Activated T-helper 1 cell treated with anti-CD3 and anti-CD28 coated beads, Interleukin-2, amount 50 U/mL, for 16 hours (primary cell): ENCODE measurements at places on chromosomes 7 and 10.

DNA sequence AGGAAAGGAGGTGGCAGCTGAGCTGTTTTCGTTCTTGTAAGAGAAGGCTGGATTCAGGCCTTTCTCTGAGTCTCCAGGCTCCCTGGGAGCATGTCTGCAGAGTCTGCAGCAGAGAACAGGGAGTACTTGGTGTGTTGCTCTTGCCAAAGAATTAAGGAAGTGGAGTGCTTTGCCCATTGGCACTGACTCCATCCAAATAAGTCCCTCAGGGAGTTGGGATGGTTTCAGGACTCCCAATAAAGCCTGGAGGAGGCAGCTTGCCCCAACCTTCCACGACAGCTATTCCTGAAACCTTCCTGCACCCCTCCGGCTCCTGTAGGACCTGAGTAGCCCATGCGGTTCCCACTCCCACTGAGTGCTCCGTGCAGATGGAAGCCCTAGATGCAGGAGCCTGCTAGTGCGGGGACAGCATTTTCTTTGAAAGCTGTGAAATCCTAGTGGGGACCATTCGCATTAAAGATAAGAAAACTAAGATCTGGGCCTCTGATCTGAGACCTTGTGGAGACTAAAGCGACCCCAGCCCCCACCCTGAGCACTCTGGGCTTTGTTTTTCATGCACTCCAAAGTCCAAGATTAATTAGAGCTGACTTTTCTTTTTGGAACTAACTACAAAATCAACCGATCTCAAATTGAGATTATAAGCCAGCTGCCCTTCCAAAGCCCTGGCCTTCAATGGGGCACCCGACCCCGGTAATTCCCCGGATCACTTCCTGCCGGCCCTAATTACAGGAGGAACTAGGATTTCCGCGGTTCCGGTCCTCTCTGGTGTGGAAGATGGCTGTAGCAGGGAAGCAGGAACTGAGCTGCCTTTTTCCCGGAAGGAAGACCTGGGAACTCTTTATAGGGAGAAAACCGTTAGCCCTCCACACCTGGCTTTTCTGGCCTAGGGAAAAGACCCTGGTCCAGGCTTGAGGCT, 110.2 kb downstream of the COL13A1 start:
- no peak for DNase-seq

DNA sequence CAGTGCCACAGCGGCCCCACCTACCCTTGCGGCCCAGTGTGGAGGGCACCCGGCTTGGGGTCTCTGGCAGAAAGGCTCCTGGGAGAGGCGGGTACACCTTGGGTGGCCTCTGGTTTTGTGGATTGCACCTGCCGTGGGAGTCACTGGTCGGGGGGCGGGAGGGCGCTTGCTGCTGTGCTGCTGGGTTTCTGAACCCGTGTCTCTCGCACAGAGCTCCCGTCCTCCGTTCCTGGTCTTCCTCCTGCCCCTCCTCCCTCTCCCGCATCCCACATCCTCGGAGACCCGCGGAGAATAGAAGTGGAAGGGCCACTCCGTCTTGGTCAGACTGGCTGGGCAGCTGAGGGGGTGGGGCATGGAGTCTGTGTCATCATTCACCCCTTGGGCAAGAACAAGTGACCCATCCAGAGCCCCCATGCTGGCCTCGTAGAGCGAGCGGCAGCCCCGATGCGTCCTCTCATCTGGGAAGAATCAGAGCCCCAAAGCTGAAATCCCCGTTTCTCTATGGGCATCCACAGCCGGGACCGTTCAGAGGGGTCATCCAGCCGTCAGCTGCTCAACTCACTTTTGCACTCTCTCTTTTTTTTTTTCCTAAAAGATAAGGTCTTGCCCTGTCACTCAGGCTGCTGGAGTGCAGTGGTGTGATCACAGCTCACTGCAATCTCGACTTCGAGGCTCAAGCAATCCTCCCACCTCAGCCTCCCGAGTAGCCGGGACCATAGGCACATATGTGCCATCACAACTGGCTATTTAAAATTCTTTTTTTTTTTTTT, 4.0 kb downstream of the MAFK start:
- no peak for DNase-seq

DNA sequence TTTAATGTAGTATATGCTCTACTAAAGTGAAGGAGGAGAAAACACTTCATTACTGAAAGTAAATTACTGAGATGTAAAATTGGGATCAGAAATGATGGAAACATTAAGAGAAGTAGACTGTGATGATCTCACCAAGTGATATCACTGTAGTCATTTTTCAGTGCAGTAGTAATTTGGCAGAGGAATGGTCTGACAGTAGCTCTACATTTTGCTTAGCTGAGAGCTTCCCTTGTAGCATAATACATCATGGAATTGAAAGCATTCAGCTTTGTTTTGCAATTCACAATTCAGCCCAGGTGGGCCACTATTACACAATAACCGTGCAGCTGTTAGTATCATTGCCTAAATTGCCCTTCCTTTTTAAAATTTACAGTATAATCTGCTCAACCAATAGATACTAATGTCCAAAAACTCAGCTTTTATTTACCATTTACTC, 19.4 kb upstream of the CABCOCO1 start:
- no peak for DNase-seq

GRCh38 chr7:150994838-150995510, 4.2 kb downstream of the NOS3 start:
- DNase-seq: no peak

- DNase-seq: no peak
These were observed 218.6 kb downstream of the CELF2 start for GRCh38 chr10:11236234-11236633.

GRCh38 chr7:46210467-46210866, 289.4 kb upstream of the IGFBP3 start:
- no peak for DNase-seq

GRCh38 chr10:3428826-3429225, 256.2 kb upstream of the PITRM1 start:
- DNase-seq: no peak

GRCh38 chr7:7808626-7809025, 90.2 kb upstream of the RPA3 start:
- no peak for DNase-seq

GRCh38 chr7:91609525-91609924, 271.0 kb downstream of the MTERF1 start:
- no peak for DNase-seq

- DNase-seq: no peak
These were observed 4.6 kb downstream of the REPIN1 start for GRCh38 chr7:150373049-150373801.

DNA sequence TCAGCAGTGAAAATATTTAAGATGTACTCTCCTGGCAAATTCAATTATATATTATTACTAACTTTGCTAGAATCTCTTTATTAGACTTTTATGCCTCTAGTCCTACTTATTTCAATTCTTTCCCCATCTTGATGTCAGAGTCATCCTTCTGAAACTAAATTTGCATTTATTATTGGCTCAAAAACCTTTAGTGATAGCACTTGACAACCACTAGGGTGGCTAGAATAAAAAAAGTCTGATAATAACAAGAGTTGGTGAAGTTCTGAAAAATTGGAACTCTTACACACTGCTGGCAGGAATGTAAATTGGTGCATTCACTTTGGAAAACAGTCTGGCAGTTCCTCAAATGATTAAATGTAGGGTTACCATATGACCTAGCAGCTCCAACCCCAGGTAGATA, 73.8 kb downstream of the LSMEM1 start:
- no peak for DNase-seq

- no peak for DNase-seq
These were observed 41.1 kb downstream of the SIRT1 start for GRCh38 chr10:67925449-67926005.

DNA sequence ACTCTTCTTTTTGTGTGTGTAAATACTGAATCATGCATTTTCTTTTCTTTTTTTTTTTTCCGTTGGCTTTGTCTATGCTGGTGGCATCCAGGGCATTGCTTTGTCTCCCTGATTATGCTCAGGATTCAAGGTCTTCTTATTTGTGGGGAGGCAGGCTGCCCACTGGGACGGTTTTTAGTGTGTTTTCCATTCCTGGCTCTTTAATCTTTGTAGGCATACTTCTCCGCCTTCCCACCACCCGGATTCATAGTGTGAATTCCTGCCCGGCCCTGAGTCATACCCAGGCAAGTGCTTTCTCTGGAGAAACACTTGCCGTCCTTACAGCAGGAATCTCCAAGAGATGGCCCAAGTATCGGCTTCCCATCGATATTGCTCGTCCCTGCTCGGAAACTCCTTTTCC, 5.2 kb downstream of the ZNF655 start:
- DNase-seq: no peak

- no peak for DNase-seq
These were observed 107.2 kb upstream of the FAM180A start for GRCh38 chr7:135855846-135856245.

DNA sequence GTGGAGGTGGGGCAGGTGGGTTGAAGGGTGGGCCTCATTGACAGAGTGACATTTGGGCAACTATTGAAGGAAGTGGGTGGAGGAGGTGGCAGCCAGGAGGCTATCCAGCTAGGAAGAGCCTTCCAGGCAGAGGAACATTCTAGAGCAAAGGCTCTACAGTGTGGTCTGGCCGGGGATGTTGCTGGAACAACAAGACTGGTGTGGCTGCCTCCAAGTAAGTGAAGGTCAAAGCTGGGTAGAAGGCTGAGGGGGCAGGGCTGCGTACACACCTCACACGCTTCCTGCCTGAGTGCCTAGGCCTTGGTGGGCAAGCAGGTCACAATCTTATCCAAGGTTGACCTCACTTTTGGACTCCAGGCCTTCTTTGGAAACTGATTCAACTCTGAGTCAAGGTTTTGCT, 6.6 kb downstream of the CPA1 start:
- DNase-seq: no peak

DNA sequence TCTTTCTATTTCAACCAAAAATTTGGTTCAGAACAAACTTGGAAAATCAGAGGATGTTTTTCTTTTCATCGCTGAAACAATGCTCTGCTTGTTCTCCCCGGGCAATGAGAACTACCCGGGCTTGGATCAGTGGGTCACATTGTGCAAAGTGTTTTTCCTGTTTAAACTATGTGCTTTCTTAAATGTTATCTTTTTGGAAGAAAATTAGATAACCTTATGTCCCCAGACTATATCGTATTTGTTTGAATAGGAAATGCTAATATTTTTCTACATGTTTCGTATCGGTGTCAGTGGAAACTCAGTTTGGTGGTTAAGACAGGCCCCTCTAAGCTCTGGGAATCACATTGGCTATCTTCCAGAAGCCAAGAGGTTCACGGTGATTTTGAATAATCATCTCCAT, 319.5 kb upstream of the NFE2L3 start:
- no peak for DNase-seq

GRCh38 chr7:13126347-13126746, 438.9 kb downstream of the ARL4A start:
- no peak for DNase-seq

DNA sequence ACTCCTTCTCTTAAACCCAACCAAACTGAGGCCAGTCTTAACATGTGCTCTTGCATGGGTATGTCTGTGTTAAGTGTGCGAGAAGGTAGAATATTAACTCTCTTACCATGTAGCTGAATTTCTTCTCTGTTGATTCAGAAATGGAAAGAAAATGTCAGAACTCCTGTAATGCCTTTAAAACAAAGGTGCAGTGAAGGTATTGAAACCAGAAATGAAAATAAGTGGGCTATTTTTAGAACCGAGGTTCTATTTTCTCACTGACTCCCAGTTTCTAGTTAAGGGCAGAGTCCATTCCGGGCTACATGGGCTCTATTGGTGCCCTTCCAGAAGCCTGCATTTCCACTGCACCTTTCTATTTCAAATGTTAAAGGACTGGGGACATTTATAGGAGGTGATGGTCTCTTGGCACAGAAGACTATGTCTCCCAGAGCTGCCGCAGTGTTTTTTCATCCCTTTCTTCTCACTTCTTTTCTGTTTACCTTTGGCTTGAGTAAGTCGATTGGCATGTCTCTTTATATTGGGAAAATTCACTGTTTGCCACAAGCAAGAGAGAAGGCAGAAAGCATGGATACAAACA, 174.9 kb downstream of the LRMDA start:
- DNase-seq: no peak

DNA sequence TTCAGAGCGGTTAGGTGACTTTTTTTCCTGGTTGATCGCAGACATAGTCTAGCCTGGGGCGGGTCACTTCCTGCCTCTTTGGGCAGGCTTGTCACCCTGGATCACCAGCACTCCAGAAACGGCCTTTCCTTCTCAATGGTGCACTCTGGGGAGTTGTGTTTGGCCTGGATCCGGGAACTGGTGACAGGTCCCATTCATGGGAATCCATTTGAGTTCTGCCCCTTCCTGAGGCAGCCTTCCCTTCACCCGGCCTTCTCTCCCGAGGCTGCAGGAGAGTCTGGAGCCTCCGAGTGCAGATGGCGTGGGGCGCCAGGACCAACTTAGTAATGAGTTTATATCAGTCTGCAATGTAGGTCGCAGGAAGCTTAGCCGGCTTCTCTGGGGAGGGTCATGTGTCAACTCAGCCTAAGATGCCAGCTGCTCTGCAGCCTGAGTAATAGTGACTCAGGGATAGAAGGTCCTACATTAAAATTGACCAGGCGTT, 54.2 kb downstream of the TACR2 start:
- DNase-seq: no peak

- no peak for DNase-seq
These were observed 1024.8 kb downstream of the LRMDA start for GRCh38 chr10:76456197-76456596.

GRCh38 chr7:87475359-87476178, at the start of gene ABCB4:
Gene ABCB4, minus strand, starts transcription at chr7:87475680. Its CDS starts 215 bp downstream, at chr7:87475465.
- DNase-seq: no peak

- no peak for DNase-seq
These were observed 3.1 kb downstream of the SH3PXD2A start for GRCh38 chr10:103852189-103852711.

GRCh38 chr10:58637352-58637751, 124.7 kb downstream of the BICC1 start:
- DNase-seq: no peak

GRCh38 chr7:143892527-143893300, 9.3 kb downstream of the TCAF1 start:
- DNase-seq: no peak

DNA sequence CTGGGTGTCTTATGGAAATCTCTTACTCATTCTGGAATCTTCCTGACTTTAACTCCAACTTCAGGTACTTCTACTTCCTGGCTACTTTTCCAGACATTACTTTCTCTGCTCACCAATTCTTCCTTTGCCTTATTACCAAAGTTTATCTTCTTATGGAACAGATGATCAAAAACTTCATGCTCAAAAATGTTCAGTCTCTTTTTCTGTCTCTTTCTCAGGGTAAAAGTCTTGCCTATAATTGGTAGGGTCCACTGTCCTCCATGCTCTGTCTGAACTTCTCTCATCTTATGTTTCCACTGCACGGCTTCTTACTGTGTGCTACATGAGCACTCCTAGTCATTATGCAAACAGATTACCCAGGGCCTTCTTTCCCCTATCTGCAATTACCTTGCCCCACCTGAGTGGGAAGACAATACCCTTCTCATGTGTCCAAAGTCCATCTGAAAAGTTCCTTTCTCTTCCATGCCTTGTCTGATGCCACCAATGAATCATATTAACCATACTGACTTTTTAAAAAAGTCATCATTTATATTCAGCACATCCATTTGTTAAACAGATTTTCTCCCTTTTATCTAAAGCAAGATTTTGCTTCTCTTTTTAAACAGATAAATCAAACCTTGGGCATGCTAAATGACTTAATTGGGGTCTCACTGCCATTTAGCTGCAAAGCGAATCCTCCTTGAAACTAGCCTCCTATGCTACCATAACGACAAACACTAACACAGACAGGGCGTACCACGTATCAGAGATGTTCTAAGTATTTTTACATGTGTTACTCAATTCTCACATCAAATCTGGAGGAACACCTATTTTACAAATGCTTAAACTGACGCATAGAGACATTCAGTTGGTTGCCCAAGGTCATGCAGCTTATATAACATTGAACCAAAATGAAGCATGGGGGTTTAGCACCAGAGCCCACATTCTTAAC, 48.8 kb downstream of the SEMA3C start:
- no peak for DNase-seq
